ENCODE measurements at places on chromosomes 12 and 14.

- DNase-seq = no peak
Observed at GRCh38 chr12:83691730-83692129, 1005.0 kb downstream of the TMTC2 start.

GRCh38 chr12:1808798-1809480 is 11.4 kb upstream of the LRTM2 start:
- DNase-seq = no peak

GRCh38 chr14:99026471-99026870 is 245.5 kb downstream of the BCL11B start:
- peak; percentile 8 for DNase-seq

DNA sequence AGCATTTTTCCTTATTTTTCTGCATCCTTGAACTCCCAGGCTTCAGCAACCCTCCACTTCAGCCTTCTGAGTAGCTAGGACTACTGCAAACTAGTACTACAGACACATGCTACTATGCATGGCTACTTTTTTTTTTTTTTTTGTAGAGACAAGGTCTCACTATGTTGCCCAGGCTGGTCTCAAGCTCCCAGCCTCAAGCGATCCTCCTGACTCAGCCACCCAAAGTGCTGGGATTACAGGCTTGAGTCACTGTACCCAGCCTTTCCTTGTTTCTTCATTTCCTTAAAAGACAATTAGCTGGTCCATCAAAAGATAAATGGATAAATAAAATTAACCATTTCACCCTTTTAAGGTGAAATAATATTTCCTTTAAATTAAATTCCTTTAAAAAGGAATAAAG is 205.8 kb downstream of the SPTSSA start:
- no peak for DNase-seq

GRCh38 chr12:51345681-51346080 is 798 bp downstream of the CELA1 start:
- DNase-seq = no peak

DNA sequence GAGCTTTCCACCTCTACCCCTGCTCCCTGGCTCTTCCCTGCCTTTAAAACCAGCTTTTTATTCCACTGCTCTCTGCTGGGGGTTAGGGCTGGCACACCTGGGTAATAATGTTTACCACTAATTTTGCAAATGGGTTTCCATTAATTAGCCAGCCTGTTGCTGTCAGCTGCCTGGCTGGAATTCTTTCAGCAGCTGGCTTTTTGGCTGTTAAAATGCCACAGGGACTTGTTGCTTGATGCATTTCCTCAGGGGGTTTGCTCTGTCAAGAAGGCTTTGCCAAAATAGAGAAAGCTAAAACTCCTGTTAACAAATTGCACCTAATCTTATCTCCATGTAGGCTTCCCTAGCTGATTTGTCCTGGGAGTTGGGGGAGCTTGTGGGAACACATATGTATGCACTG is 51.8 kb upstream of the PSMC1 start:
- DNase-seq = no peak

- peak; percentile 52 for DNase-seq
Observed at GRCh38 chr12:68981516-68981915, 48.5 kb upstream of the CPM start.

DNA sequence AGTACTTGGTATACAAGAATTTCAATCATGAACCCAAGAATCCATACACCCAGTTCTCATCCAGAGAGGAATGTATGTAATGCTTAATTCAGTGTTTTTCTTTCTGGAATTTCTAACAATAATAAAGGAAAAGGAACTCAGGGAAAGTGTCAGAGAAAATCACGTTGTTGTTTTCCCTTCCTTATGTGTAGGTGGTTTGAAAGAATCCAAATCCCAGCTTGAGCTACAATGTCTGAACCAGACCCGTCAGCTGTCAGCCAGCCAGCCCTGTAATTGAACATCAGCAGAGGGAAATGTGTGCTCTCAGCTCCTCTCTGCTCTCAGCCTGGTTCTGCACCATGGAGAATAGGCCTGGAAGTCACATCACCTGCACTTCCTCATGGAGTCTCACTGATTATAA is 126.5 kb downstream of the TMEM30B start:
- no peak for DNase-seq

DNA sequence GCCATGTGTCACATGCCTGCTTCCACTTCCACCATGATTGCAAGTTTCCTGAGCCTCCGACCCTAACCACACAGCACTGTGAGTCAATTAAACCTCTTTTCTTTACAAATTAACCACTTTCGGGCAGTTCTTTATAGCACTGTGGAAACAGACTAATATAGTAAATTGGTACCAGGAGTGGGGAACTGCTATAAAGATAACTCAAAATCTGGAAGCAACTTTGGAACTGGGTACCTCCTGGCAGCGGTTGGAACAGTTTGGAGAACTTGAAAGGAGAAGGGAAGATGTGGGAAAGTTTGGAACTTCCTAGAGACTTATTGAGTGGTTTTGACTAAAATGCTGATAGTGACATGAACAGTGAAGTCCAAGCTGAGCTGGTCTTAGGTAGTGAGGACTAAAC is 436.1 kb downstream of the TMEM121 start:
- no peak for DNase-seq

DNA sequence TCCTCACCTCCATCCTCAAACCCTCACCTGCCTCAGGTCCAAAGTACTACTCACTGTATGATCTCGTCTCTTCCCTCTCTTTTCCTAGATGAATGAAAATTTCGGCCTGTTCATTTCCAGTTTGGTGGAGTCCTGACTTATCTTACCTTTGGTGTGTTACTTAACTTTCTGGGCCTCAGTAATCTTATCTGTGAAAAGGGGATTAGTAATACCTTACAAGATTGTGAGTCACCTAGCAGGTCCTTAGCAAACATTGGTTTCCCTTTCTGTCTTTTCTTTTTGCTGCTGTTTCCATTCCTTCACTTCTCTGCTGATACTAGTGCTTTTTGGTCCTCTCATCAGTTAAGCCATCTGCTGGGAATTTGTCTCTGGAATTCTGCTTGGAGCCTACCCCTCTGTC is 52.8 kb downstream of the AKAP6 start:
- DNase-seq = no peak

GRCh38 chr12:4562034-4562657 is at the start of gene DYRK4:
DYRK4 (plus strand) TSS chr12:4562208; CDS start chr12:4562246, 38 bp downstream.
- DNase-seq = no peak

GRCh38 chr12:70469221-70469820 is 103.2 kb downstream of the KCNMB4 start:
- no peak for DNase-seq

GRCh38 chr14:31949709-31950108 is 127.4 kb upstream of the ARHGAP5 start:
- no peak for DNase-seq
